Epithelial cell of umbilical artery (primary cell): ENCODE measurements at places on chromosomes 3 and 15. TPM values are rescaled to one million over a fixed set of nuclear protein-coding genes. Genes with fewer than 3 reads are reported as not detected.

Gene ADAMTSL3
- not detected in 2 replicates for total RNA-seq

Gene GPD1L
- total RNA-seq, result 15.3 and 31.8 TPM in 2 replicates

Gene BCL2A1
- total RNA-seq, result 0.76 and 2.3 TPM in 2 replicates

Gene TMEM44
- 16.6 and 42.7 TPM in 2 replicates for total RNA-seq

Gene IL12A
- 1.3 and 6.4 TPM in 2 replicates for total RNA-seq
